ENCODE measurements at places on chromosomes 5 and 9.

GRCh38 chr9:137273611-137274320 lies 3.8 kb upstream of the TOR4A start:
- peaks cover 11% of the 10 kb centered on the region for H3K36me3 ChIP-seq
- H3K4me3 ChIP-seq: no peak overlapping the region
- peaks cover 16% of the 10 kb centered on the region for H3K4me1 ChIP-seq
- H3K27ac ChIP-seq: no peak overlapping the region
- no peak for DNase-seq

DNA sequence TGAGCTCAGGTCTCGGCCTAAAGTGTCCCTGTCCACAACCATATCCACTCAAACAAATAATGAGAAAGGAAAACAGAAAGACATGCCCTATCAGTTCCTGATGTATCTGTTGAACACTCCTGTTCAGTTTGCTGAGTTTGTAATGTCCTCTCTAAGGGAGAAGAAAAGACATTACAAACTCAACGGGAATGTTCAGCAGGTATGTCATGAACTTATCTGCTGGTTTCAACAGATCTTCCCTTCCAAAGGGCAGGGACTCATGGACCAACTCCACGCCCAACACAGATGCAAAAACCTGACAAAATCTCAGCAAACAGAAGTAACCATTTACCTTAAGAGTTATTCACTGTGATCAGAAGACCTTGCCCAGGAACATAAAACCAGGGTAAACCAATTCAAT lies 23.7 kb downstream of the BICD2 start:
- H3K27me3 ChIP-seq: no peaks in the 10 kb centered on the region
- no peak for DNase-seq
- H3K27ac ChIP-seq: no peak overlapping the region
- no peaks in the 10 kb centered on the region for H3K36me3 ChIP-seq
- H3K4me1 ChIP-seq: peaks cover 4% of the 10 kb centered on the region

DNA sequence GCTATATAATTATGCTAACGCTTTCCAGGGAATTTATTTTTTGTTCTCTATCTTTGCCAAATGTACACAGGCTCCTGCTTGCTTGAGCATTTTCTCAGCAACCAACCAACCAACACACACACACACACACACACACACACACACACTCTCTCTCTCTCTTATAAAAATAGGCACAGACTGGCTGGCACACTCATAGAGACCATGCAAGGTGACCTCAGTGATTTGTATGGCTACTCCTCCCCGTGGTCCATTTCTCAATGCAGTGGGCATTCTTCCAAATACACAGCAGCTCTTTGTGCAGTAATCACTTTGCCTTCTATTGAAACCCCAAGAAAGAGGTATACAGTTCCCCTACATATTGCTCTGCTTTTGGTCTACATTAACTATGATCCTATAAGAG lies 416.0 kb downstream of the MAN2A1 start:
- peak overlapping the region; percentile 14 for H3K4me3 ChIP-seq
- H3K27ac ChIP-seq: peak overlapping the region; percentile 65
- no peaks in the 10 kb centered on the region for H3K27me3 ChIP-seq
- H3K4me1 ChIP-seq: peaks cover 66% of the 10 kb centered on the region
- DNase-seq: no peak
- H3K36me3 ChIP-seq: no peaks in the 10 kb centered on the region

GRCh38 chr5:147436596-147436995 lies 73.3 kb downstream of the DPYSL3 start:
- no peak for DNase-seq
- H3K4me1 ChIP-seq: peaks cover 28% of the 10 kb centered on the region
- H3K36me3 ChIP-seq: no peaks in the 10 kb centered on the region
- no peak overlapping the region for H3K4me3 ChIP-seq
